ENCODE measurements at places on chromosomes 3 and 15.

GRCh38 chr3:106117490-106117858, 248.7 kb upstream of the CBLB start:
- DNase-seq = no peak

GRCh38 chr15:89820666-89821611, 6.3 kb upstream of the ANPEP start:
- DNase-seq = peak; percentile 95

GRCh38 chr3:120348065-120348990, 826 bp downstream of the LRRC58 start:
- peak; percentile 21 for DNase-seq

DNA sequence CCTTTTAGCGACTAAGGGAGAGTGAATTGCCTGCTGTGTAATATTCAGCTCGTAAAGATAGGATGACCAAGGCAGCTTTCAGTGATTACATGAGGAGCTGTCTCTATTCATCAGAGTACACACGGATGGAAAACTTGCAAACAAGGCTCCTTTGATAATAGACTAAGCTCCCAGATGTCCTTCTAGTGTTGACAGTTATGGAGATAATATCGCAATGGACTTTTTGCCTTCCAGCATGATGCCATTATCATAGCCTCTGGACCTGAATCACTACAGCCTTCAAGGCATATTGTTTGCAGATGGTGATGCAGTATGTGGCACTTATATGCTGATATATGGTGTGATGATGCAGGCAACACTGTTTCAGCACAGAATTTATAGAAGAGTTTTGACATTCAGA, 93.9 kb downstream of the ECT2 start:
- no peak for DNase-seq

DNA sequence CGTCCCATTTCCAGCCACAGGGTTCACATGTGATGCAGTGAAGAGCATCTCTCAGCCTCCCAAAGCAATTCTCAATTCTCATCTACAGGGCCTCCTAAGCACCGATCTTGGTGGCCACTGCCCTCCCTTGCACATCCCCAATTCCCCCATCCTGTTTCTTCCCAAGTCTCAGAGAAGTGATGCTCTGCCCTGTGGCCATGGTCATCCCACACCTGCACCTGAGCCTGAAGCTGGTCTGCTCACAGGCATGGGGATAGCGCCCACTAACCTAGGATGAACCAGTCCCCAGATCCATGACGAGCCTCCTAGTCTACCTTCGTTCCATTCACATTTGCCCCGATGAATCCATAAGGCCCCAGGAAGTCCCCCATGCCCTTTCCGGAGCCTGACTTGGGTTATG, 201.5 kb downstream of the UACA start:
- DNase-seq = no peak

GRCh38 chr3:5675319-5675718, 487.8 kb downstream of the EDEM1 start:
- DNase-seq = no peak

DNA sequence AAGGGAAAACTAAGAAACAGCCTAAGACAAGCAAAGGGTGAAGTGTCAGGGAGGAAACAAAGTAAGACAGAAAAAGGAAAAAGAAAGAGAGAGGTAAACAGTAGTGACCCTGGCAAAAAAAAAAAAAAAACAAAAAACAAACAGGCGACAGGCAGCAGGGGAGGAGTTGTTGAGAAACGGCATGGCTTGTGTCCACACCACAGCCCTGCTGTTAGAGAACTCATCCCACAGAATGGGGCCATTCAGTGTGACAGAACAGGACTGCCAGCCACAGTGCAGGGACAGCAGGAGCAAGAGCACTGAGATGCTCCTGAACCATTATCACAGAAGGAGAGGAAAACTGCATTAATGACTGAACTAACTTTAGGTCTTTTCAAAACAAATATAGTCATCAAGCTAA, 29.7 kb downstream of the MECOM start:
- DNase-seq = no peak

DNA sequence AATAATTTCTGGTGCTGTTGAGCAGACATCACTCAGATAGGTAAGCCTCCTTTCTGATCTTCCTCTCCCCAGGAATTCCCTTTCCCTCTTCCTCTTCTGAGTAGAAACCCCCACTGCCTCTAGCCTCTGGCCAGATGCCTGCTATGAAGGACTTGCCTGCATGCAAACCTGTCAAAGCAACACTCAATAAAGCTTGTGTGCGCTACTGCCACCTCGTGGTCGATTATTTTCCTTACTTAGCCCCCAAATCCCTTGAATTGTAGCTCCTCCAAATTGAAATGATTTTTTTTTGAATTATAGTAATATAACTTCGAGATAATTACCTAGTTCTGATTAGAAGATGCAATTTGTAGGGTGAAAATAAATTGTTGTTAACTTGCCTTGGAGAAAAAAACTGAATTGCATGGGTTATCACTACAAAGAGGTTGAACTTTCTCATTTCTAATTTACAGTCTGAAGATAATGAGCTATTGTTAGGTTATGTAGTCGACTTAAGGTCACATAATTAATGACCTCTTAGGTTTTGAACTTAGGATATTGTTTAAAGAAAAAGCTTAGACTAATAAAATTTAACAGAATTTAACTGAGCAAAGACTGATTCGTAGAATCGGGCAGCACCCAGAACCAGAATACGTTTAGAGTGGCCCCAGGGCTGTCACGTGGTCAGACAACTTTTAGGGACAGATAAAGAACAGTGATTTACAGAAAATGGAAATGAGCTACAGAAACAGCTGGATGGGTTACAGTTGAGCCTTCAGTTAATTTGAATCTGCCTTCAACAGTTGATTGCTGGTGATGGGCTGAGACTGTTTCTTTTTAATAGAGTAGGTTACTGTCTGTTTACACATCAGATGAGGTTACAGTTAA, 269.3 kb downstream of the ARPP21 start:
- DNase-seq = peak; percentile 15

- DNase-seq = no peak
Observed at GRCh38 chr3:188448813-188449212, 294.9 kb downstream of the LPP start.

DNA sequence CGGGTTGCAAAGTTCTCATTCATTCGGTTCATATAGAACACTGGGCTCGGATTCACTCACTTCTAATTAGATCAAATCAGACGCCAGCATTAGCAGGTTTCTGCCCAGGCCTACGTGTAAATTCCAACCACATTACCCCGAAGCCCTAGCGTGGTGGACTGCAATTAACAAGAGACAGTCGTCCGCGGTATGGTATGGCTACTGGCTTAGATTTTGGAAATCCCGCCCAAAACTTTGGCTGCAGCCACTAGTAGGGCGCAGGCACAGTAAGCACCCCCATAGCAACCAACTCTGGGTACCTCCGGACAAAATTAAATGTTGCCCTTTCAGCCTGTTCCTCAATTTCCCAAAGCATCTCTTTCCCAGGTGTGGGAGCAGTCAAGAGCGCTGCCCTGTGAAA, 771 bp downstream of the RARRES1 start:
- no peak for DNase-seq

DNA sequence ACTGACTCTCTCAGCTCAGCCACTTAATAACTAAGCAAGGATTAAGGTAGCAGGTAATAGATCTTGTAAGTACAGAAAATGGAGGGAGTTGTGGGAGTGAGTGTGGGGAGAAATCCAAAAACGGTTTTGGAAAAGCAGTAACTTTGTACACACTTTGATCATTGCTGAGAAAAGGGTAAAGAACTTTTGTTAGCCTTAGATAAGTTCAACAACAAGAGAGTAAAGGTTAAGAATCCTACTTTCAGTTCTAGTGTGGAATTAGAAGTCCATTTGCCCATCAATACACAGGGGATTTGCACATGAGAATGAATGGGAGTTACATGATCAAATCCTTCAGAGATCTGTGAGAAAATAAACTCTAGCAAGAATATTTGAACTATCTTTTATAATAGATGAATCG, 528.7 kb downstream of the SOX2 start:
- DNase-seq = no peak

- no peak for DNase-seq
Observed at GRCh38 chr3:119636249-119636648, 24.1 kb downstream of the POPDC2 start.

DNA sequence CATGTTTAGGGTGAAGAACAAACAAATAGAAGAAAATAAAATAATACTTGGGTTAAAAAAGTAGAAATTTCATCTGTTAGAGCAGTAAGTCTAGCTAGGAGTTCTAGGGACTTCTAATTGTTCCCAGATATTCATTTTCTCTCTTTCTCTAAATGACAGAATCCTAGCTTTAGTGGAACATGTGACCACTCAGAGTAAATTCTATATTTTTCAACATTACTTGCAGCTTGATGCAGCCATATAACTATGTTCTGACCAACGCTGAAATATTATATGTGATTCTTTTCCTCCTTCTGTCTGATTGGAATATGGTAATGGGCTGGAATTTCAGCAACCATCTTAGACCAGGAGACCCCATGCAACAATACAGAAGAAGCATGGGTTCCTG, 8.1 kb downstream of the PTX3 start:
- no peak for DNase-seq

DNA sequence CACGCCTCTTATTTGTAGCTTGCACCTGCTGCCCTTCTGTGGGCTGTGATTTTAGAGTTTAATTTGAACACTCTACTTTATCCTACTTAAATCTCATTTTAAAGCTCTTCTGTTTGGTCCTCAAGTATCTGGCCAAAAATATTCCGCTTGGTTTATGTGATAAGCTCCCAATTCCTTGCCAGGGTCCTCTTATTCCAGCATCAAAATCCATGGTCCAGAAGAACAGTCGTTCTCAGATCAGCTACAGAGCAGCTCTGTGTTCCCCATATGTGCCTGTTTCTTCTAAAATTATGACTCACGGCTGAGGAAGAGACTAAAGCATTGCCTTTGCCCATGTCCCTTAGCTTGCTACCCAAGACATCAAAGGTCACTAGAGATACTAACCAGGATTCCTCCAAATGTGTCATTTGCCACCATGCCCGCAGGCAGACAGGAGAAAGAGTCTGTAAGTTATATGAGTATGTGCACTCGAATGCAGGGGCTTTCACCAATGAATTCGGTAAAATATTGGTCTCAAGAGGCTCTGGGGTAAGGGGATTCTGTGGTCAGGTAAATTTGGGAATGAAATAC, 115.2 kb upstream of the ETV5 start:
- DNase-seq = no peak

GRCh38 chr3:124831628-124832199, 55.5 kb downstream of the ITGB5 start:
- DNase-seq = peak; percentile 31

DNA sequence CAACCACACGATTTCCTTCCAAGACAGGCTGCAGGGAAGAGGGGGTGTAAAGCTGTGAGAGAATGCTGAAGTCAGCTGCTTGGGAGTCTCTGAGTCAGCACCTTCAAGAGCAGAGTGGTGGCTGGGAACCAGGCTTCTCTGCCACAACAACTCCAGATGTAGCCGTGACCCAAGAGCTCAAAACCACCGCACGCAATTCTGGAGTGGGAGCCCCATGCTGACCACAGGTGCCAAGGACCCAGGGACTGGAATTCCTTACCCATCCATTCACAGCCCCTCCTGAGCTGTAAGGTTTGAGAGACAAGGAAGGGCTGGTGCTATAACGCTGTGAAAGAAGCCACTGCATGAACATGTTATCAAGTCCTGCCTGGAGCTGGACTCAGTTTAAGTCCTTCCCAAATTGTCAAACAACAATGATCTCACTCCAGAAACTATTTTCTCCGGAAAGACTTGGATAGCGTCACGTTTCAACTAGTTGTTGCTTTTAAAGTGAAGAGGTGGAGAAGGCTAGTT, 61.4 kb downstream of the UMPS start:
- no peak for DNase-seq

DNA sequence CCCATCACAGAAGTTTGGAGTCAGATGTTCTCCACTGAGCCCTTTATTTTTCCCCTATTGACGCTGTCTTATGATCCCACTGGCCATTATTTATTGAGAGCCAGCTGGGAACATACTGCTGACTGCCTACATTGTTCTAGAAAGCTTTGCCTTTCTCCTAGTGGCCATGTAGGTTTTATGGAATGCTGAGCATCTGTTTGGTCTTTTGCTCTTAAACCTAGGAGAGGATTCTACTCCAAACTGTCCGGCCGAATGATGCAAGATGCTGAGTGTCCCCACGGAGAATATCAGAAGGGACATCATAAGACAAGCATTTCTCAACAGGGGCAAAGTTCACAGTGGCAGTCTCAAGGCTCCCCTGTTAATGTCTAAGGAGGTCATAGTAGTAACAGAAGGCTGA, 171.4 kb downstream of the ARRDC4 start:
- DNase-seq = no peak

DNA sequence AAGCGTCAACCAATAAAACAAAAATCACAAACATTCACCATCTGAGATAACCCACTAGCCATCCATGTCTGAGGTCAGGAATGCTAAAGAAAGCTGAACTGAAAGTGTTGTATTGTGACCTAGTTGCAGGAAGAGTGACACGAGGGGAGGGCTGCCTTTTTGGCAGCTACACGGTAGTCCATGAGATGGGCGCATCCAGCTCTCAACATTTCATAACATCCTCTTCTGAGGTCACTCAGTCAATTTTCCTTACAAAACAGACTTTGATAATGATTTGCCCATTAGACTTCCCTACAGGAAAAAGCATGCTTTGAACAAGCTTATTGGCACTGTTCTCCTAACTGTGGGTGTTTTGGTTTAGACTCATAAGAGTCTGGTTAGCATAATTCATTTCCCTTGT, 15.4 kb upstream of the SHF start:
- DNase-seq = peak; percentile 41

DNA sequence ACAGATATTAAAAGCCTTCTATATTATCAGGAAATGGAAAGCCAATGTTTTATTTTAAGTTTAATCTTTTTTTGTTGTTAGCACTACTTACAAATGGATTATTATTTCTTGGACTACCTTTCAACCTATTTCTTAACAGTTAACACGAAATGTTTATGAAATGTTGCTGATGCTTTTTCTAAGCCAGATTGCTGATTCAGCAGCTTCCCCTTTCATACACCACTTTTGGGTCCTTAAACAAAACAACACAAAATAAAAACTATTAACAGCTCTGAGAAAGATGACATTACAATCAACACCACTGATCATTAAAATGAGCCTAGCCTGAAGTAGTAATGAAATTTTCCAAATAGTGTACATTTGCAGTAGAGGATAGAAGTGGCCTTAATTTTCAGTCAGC, 99.2 kb upstream of the VEPH1 start:
- no peak for DNase-seq

- DNase-seq = no peak
Observed at GRCh38 chr3:48107227-48107626, 81.0 kb downstream of the CDC25A start.
